ENCODE measurements at places on chromosomes 16 and 17. TPM values are rescaled to one million over a fixed set of nuclear protein-coding genes. Genes with fewer than 3 reads are reported as not detected.

IGFALS gene
- total RNA-seq = not detected

TBC1D3G gene
- not detected for total RNA-seq

DNA sequence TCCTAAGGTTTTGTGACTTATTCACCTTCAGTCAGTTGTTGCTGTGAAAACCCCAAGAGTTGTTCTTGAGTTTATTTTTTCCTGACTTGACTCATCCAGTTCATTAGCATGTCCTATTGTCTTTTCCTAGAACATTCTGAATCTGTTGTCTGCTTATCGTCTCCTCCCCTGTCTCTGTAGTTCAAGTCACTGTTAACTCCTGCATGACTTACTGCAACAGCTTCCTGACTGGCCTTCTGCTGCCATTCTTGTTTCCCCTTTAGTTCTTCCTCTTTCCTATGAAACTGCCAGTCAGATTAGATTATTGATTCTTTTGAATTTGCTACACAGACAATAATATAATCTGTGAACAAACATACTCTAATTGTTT, 161.5 kb downstream of the FTO start:
- no peak overlapping the region for H3K4me3 ChIP-seq
- H3K36me3 ChIP-seq = peaks cover 14% of the 10 kb centered on the region
- no peak for DNase-seq
- peak overlapping the region; percentile 8 for H3K27ac ChIP-seq

DNA sequence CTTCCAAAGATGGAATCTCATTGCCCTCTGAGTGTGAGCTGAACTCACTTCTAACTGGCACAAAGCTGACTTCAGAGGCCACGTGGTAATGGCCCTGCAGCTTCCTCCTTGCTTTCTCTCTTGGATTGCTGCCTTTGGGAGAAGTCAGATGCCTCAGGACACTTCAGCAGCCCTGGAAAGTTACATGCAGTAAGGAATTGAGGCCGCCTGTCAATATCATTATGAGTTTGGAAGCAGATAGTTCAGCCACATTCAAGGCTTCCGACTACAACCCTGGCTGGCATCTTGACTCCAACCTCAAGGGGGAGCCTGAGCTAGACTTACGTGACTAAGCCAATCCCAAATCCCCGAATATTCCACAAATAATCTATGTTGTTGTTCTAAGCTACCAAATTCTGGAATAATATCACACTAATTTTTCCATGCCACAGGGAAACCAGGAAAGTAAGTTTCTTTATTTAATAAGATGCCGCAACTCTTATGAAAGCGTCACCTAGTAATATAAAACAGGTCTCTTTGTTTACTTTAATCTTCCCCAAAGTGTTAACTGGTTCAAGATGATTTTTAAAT, 13.6 kb downstream of the CEP20 start:
- no peaks in the 10 kb centered on the region for H3K27me3 ChIP-seq
- H3K27ac ChIP-seq = peak overlapping the region; percentile 6
- H3K36me3 ChIP-seq = peaks cover 55% of the 10 kb centered on the region
- peak; percentile 59 for DNase-seq

Data from stomach (tissue), 19 donors.